ENCODE measurements at places on chromosomes 12 and 14.

DNA sequence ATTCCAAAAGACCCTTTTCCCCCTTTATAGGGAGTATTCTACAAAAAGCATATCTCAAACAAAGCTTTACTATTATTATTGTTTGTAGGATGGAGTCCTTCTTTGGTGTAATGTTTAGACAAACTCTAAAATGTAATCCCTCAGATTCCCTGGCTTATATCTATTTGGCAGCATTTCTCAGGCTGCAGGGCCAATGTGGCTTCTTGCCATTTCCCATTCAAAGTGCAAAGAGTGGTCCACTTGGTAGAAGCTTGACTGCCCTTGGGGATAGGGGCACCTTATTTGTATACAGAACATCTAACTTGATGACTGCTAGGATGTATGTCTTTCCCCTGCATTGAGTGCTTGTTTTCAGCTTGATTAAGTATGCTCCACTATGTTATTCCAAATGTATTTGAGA, 242.7 kb downstream of the PRKD1 start:
- peaks cover 4% of the 10 kb centered on the region for H3K4me1 ChIP-seq
- no peaks in the 10 kb centered on the region for H3K27me3 ChIP-seq
- no peak for DNase-seq
- no peak overlapping the region for H3K4me3 ChIP-seq
- H3K27ac ChIP-seq = no peak overlapping the region

GRCh38 chr12:65123435-65124063, 2.4 kb upstream of the WIF1 start:
- no peak for DNase-seq
- no peak overlapping the region for H3K27ac ChIP-seq
- H3K4me1 ChIP-seq = peaks cover 5% of the 10 kb centered on the region
- H3K4me3 ChIP-seq = no peak overlapping the region

DNA sequence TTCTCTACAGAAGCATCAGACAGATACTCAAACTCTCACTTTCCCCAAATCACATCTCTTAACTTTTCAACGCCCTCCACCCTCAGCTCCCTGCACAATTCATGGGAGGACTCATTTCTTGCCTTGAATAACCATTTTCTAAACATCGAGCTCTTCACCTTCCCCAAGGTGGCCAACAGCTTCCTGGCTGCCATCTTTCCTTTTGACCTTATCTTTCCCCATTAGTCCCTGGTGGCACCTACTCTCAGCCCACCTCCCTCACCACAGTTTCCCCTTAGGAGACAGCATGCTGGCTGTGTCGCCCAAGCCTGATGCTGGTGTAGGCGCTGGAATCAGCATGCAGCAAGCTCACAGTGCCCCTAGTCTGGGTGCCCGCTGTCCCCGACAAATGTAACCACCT, 8.4 kb upstream of the OAS1 start:
- H3K4me1 ChIP-seq = peaks cover 2% of the 10 kb centered on the region
- no peaks in the 10 kb centered on the region for H3K27me3 ChIP-seq
- no peak overlapping the region for H3K27ac ChIP-seq
- H3K4me3 ChIP-seq = no peak overlapping the region
- H3K36me3 ChIP-seq = no peaks in the 10 kb centered on the region
- DNase-seq = no peak

- H3K27me3 ChIP-seq = no peaks in the 10 kb centered on the region
- no peak overlapping the region for H3K4me3 ChIP-seq
- no peak overlapping the region for H3K27ac ChIP-seq
- DNase-seq = no peak
- H3K36me3 ChIP-seq = no peaks in the 10 kb centered on the region
These were observed 7.5 kb upstream of the ETFBKMT start for GRCh38 chr12:31651893-31652521.

DNA sequence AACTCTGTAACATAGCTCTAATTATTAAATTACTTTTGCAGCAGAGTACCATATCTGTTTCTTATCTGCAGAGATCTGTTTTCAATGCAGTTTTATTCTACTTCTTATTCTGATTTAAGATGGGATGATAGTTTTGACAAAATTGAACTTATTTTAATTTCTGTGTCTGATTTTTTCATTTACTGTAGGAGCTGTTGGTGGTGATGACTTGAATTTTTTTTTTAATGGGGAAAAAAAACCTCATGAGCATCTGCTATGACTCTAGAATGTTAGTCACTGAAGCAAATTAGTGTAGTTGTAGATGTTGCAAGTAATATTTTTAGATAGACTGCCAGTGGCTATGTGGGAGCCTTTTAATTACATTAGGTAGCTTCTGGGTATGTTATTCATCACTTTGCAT, 23.4 kb downstream of the DNM1L start:
- H3K4me1 ChIP-seq = no peaks in the 10 kb centered on the region
- H3K27ac ChIP-seq = no peak overlapping the region
- no peaks in the 10 kb centered on the region for H3K27me3 ChIP-seq
- no peak for DNase-seq
- H3K36me3 ChIP-seq = peaks cover 6% of the 10 kb centered on the region
- H3K4me3 ChIP-seq = no peak overlapping the region

Measured in ascending aorta (tissue), 2 donors.